ENCODE measurements at places on chromosomes 6 and 20. TPM values are rescaled to one million over a fixed set of nuclear protein-coding genes. Genes with fewer than 3 reads are reported as not detected.

The ADGRF4 gene
- total RNA-seq: not detected

The MTFR2 gene
- 3.1 TPM for total RNA-seq

The JPH2 gene
- 0.22 TPM for total RNA-seq

The LY6G6C gene
- total RNA-seq: not detected

The ACTL10 gene
- 1.7 TPM for total RNA-seq

The COL11A2 gene
- total RNA-seq: 0.65 TPM

The RHAG gene
- not detected for total RNA-seq

The TTLL9 gene
- 0.26 TPM for total RNA-seq

The TMEM244 gene
- total RNA-seq: not detected

The GCLC gene
- total RNA-seq: 61.3 TPM

The TFAP2C gene
- total RNA-seq: under 0.01 TPM

The VSX1 gene
- not detected for total RNA-seq

The LRRN4 gene
- under 0.01 TPM for total RNA-seq

The PNLDC1 gene
- total RNA-seq: 0.65 TPM

The TRERF1 gene
- 8.5 TPM for total RNA-seq

The PDYN gene
- total RNA-seq: not detected

The SAPCD1 gene
- total RNA-seq: 0.54 TPM

The ROS1 gene
- total RNA-seq: 2.5 TPM

The ATP9A gene
- total RNA-seq: 26.3 TPM

The ACSS1 gene
- 4.5 TPM for total RNA-seq

The SLC22A23 gene
- 8.8 TPM for total RNA-seq

The RAB32 gene
- total RNA-seq: 123 TPM

The CCN6 gene
- 36.8 TPM for total RNA-seq

The GHRH gene
- not detected for total RNA-seq

The LIN28B gene
- total RNA-seq: not detected

The APOM gene
- total RNA-seq: 2.2 TPM

The MTHFD1L gene
- 70.8 TPM for total RNA-seq

The TNXB gene
- total RNA-seq: 41.1 TPM

The CGAS gene
- total RNA-seq: 7.9 TPM

Measured in articular chondrocyte of knee joint (primary cell).